ENCODE measurements at places on chromosomes 1 and 21.

DNA sequence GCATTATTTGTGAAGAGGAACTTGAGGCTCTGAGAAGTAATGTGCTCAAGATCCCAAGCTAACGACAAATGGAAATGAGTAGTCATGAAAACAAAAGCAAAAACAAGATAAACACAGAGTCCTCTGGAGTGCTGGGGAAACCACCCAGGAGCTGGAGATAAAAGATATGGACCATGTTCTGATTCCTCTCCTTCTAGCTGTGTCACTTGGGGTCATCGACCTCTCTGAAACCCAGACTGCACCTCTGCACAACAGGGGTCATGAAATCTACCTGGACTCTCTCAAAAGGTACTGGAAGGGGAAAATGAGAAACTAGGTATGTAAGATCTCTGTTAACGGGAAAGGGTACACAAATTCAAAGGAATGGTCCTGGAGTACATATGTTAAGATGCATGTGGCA is 6.5 kb downstream of the PGLYRP4 start:
- no peak for DNase-seq

GRCh38 chr1:162471290-162471853 is 26.2 kb upstream of the UHMK1 start:
- no peak for DNase-seq

DNA sequence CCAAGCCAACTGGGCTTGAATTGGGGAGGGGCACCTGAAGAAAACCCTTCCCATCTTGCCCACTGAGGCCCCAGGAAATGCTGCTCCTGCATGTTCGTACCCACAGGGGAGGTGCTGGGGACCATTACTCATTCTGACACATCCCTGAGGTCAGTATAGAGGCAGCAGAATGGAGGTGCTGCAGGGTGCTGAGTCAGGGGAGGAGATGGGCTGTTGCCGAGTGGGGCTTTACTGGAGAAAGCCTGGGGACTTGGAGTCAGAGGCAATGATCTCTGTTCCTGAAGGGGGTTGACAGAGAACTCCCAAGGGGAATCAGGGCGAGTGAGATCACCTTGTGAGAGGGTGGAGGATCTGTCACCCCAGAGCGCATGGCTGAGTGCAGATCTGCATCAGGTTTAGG is 40.2 kb upstream of the KCNA10 start:
- DNase-seq: no peak

GRCh38 chr1:221078260-221078965 is 199.2 kb downstream of the HLX start:
- no peak for DNase-seq

- no peak for DNase-seq
Measured at GRCh38 chr1:230797376-230797920, 50.3 kb downstream of the CAPN9 start.

DNA sequence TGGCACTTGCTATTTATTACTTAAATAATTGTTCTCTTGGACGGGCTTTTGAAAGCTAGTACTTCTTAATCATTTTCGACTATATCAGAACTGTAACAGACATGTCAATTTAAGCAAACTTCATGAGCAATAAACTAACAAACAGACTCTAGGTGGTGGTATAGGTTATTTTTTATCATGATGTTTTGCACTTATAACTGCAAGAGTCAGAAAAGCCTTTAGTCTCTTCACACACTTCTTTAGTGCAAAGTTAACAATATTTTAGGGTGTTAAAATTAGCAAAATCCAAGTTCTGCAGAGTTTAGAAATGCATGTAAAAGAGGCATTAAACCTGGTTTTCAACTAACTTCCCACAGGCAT is 2.2 kb downstream of the NRIP1 start:
- DNase-seq: no peak

- DNase-seq: no peak
Measured at GRCh38 chr1:39633422-39633821, 6.0 kb downstream of the HEYL start.

Data from stimulated activated CD4-positive, alpha-beta T cell treated with anti-CD3 and anti-CD28 coated beads, TNF-alpha, amount 100 ng/mL, for 24 hours (primary cell).